ENCODE measurements at places on chromosomes 5 and 9.

DNA sequence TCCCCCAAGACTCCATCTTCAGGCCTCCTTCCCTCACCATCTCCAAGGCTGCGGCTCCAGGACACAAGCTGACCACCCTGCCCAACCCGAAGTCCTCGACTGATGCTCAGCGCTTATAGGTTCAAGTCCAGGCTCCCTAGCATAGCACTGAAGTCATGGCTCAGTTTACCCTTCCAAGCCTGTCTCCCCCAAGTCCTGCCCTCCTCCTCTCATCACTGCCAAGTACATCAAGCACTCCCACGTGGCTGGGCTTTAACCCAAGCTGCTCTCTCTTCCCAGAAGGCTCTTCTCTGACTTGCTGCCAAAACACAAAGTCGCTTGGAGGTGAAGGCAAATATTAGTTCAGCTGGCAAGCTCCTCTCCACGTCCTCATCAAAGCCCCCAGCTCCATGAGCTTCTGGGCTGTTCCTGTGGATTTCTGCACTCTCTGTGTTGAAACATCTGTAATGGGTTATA is 22.1 kb upstream of the MARCHF6 start:
- no peaks in the 10 kb centered on the region for H3K36me3 ChIP-seq
- H3K4me1 ChIP-seq = peaks cover 3% of the 10 kb centered on the region
- DNase-seq = no peak
- H3K4me3 ChIP-seq = no peak overlapping the region

DNA sequence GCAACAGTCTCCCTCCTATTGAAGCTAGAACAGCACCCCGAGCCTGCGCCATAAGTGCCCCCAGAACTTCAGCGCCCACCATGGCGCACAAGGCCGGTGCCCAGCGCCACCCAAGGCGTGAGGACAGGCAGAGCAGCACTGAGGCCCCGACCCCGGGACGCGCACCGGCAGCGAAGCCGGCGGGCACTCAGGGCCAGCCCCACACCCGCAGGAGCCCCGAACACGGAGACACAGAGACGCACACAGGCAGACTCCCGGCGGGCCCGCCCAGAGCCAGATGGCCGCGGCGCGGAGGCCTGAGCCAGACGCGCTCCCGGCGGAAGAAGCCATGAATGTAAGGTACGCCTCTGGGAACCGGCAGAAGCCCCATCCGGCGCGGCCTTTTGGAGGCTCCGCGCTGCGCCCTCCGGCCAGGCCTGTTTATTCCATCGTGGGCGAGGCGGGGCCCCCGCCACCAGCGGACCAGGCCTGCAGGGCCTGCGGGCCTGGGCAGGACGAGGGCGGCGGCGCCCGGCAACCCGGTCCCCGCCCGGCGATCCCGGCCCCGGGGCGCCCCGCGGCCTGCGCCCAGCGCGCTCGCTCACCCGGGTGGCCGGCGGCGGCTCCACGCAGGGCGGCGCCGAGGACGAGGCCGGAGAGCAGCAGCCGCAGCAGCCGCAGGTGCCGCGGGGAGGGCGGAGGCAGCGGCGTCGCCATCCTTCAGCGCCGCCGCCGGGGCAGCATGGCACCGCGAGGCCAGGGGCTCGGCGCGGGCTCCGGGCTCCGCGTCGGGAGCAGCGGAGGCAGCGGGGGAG is 486 bp downstream of the NPDC1 start:
- peak overlapping the region; percentile 82 for H3K4me3 ChIP-seq
- H3K27ac ChIP-seq = no peak overlapping the region
- peaks cover 5% of the 10 kb centered on the region for H3K27me3 ChIP-seq
- no peaks in the 10 kb centered on the region for H3K36me3 ChIP-seq
- no peak for DNase-seq
- H3K4me1 ChIP-seq = peaks cover 8% of the 10 kb centered on the region

DNA sequence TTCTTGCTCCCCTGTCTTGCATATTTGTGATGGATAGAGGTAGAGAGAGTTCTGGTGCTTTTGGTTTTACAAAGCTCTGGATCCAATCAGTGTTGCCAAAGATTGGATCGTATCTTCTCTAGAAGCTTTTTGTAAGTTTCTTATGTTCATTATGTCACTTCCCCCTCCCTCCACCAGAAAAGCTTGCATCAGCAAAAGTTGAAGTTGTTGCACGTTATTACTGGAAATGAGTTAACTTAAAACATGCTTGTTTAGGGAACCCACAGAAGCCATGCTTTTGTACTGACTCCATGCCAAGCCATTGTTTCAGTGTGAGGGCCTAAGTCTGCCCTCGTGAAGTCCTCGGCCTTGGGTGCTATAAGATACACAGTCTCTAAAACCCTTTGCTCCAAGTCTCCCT is 186.5 kb downstream of the ERCC6L2 start:
- no peak for DNase-seq
- H3K4me3 ChIP-seq = no peak overlapping the region
- H3K27ac ChIP-seq = no peak overlapping the region

GRCh38 chr9:33161011-33161588 is 6.0 kb downstream of the B4GALT1 start:
- H3K27me3 ChIP-seq = no peaks in the 10 kb centered on the region
- no peak overlapping the region for H3K4me3 ChIP-seq
- no peak overlapping the region for H3K27ac ChIP-seq
- peak; percentile 40 for DNase-seq

- H3K4me1 ChIP-seq = no peaks in the 10 kb centered on the region
- H3K27ac ChIP-seq = no peak overlapping the region
- H3K36me3 ChIP-seq = no peaks in the 10 kb centered on the region
- H3K27me3 ChIP-seq = no peaks in the 10 kb centered on the region
These were observed 43.9 kb upstream of the CEP78 start for GRCh38 chr9:78191931-78192330.

Measured in neuronal stem cell (in vitro differentiated cells).